CD4-positive, alpha-beta T cell treated with Interleukin-15 for 4 hours (primary cell): ENCODE measurements at places on chromosomes 1 and 21.

- no peak for DNase-seq
These were observed 20.6 kb upstream of the BACE2 start for GRCh38 chr21:41147096-41147978.

DNA sequence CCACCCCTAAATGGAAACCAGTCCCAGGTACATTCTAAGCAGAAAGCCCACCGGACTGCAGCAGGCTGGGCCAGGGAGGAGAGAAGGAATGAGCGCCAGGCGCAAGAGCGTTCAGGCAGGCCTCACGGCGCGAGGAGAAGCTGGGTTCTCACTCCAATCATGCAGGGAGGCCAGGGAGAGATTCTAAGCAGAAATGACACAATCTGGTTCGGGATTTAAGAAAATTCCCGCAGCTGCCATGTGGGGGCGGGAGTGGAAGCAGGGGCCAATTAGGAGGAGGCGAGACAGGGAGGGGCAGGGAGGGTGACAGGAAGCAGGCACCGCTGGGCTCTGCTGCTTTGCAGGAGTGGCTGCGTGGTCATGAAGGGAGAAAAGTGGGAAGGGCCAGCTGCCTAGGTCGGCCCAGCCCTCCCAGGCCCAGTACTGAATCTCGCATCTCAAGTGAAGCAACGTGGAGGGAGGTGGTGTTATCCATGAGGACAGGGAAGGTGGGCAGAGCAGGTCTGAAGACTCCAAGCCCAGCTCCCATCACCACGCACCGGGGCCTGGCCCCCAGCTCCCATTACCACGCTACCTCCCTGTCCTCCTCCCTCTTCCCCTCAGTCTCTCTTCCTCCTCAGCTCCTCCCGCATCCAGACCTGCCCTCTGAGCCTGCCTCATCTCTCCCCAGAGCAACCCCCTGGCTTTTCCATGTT, 11.8 kb downstream of the NPHP4 start:
- DNase-seq, result no peak

DNA sequence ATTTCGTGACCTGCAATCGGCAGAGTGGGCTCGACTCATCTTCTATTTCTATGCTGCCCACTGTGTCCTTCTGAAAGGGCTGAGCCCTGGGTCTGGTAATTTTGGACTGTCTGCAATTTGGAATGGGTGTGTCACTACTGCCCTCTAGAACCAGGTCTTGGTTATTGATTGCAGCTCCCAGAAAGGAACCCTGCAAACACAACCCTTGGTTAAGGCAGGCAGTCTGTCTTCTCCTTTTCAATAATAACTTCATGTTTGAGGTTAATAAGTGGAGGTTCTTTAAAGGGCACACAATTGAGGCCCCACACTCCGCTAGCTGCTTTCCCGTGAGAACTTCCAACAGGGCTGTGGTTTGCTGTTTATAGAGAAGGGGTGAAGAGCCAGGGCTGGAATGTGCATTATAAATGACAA, 79.9 kb upstream of the LYST start:
- peak; percentile 12 for DNase-seq

- DNase-seq, result no peak
These were observed 215.3 kb downstream of the BRINP2 start for GRCh38 chr1:177385760-177386698.

GRCh38 chr1:235883261-235883927, 16.7 kb upstream of the LYST start:
- no peak for DNase-seq

- DNase-seq, result no peak
These were observed 22.6 kb downstream of the TUFT1 start for GRCh38 chr1:151562661-151563060.

DNA sequence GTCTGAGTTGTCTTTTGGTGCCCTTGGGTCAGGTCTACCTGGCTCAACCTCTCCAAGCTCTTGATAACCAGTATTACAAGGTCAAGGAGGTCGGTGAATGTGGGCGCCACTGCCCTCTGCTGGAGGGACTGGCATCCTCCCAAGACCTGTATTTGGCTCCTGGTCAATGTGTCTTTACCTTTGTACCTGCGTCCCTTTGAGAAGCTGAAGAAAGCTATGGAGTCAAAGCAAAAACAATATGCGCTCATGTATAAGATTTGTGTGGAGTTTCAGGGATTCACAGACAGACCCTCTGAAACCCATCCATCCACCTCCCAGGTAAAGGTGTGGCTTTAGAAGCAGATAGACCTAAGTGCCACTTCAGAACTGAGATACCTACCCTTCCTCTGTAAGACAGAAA, 61.8 kb upstream of the NBL1 start:
- peak; percentile 80 for DNase-seq

- DNase-seq, result no peak
These were observed 15.3 kb downstream of the ENO1 start for GRCh38 chr1:8863138-8863537.

DNA sequence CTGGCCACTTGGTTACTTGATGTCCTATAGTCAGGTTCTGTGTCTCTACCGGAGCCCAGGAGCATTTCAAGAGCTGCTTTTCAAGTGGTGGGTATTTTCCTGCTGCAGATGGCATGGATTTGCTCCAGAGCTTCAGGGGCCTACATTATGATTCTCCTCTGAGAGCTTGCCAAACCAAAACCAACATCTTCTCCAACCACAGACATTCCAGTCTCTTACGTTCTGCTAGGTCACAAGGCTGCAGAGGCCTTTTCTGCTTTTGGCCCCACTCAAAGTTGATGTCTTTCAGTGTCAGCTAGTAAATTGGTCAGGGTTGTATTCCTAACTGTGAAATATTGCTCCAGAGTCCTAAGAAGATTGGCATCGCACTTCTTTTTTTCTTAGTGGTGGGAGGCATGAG, 14.7 kb upstream of the AQP10 start:
- DNase-seq, result no peak

DNA sequence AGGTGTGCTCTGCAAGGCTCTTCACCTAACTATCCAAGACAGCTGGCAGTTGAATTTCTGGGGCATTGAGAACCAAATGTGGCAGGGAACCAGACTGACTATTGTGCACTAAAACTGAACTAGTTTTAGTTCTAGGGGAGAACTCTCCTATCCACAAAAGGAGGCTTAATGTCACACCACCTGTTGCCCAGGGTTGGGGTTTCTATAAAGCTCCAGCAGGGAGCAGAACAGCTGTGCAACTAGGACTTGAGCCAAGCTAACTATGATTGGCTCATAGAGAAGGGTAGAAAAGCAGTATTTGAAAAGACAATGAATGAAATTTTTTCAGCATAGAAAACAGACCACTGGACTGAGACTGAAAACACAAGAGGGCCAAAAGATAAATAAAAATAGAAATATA, 53.3 kb upstream of the FGGY start:
- DNase-seq, result no peak

- DNase-seq, result no peak
These were observed 6.5 kb downstream of the RD3 start for GRCh38 chr1:211485480-211485857.

- DNase-seq, result no peak
These were observed 94.5 kb downstream of the ROR1 start for GRCh38 chr1:63868268-63868781.

GRCh38 chr1:109975718-109976117, 8.8 kb upstream of the AHCYL1 start:
- DNase-seq, result no peak

DNA sequence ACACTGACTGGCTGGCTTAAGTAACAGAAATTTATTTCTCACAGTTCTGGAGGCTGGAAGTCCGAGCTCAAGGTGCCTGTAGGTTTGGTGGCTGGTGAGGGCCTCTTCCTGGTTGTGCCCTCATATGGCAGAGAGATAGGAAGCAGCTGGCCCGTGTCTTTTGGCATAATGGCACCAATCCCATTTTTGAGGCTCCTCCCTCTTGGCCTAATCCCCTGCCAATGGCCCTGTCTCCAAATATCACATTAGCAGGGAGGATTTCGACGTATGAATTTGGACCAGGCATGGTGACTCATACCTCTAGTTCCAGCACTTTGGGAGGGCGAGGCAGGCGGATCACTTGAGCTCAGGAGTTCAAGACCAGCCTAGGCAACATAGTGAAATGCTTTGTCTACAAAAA, 37.4 kb downstream of the AGPAT3 start:
- DNase-seq, result no peak

DNA sequence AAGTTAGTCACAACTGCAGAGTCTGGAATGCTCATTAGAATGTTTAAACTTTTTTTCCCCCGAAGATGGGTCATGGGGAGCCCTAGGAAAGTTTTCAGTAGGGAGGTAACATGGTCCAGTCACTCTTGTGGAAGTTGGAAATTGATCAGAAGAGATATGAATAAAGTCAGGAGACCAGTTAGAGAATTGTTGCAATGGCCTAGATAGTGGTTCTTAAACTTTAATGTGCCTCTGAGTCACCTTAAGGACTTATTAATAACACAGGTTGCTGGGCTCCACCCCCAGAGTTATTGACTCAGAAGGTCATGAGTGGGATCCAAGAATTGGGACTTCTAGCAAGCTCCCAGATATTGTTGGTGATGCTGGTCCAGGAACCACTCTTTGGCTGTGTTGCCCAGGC, 3.2 kb upstream of the TFAP2E start:
- DNase-seq, result no peak

DNA sequence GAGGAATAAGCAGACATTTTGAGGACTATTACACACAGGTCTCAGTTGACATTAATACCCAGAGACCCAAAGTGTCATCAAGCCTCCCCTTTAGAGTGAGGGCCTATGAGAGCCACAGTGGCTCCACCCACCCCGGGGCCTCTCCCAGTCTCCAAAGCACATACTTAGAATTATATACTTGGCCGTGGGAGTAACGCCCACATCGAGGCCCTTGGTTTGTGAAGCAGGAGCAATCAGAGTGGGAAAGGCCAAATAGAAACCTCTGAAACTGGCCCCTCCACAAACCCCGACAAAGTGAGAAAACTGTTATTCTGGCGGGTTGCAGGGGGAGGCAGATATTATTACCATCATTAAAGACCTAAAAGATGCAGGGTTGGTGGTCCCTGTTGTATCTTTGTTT, 7.0 kb upstream of the DESI2 start:
- DNase-seq, result no peak

GRCh38 chr1:94339206-94339927, 78.8 kb upstream of the ABCD3 start:
- DNase-seq, result no peak

DNA sequence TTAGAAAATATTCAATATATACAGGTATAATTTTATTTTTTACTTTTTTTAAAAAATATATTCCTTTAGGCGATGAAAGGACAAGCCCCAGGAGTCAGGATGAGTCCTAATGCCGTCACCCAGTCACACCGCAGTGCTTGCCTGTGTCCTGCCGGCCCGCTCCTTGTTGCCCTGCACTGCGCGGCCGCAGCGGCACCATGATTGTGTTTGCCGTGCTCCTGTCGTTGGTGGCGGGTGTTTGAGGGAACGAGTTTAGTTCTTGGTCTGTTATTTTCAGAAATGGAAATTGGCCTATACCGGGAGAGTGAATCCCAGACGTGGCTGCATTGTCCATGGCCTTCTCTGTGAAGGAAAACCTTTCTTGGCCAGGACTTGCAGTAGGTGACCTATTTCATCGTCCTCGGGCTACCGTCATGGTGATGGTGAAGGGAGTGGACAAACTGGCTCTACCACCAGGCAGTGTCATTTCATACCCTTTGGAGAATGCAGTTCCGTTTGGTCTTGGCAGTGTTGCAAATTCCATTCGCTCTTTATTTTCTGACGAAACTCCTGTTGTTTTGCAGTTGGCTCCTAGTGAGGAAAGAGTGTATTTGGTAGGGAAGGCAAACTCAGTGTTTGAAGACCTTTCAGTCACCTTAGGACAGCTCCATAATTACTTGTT, 45.9 kb upstream of the CRB1 start:
- DNase-seq, result no peak

DNA sequence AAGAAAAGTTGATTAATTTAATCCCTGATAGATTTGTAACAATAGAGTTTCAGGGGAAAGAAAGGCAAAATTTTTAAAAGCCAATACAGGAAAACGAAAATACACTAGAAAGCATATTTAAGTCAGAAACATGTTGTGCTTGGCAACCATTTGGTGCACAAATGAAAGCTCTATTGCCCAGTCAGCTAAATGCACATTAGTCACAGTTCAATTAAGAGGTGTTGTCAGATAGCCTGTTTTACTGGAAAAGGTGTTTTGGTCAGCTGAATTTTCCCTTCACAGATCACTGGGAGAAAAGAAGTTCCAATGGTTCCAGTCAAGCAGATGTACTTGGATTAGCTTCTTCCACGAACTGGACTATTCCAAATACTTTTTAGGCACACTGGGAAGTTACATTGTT, 25.4 kb downstream of the RGS4 start:
- DNase-seq, result no peak

DNA sequence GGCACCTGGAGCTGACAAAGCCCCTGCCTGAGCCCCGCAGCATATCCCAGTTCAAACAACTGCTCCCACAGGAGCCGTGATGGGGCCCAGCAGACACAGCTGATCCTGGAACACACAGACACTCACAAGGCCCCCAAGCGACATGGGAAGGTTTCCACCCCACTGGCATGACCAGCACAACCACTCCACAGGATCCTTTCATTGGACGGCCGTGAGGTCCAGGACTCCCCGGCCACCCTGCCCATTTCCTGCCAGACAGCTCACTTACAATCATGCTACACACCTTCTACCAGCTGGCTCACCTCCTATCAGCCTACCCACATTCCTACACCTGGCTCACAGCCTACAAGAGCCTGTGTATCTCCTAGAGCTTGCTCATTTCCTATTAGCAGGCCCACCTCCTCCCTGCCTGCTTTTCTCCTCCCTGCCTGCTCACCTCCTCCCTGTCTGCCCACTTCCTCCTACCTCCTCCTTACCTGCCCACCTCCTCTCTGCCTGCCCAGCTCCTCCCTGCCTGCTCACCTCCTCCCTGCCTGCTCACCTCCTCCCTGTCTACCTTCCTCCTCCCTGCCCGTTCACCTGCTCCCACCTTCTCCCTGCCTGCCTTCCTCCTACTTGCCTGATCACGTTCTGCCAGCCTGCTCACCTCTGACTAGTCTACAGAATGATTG, 73.9 kb downstream of the MATN1 start:
- DNase-seq, result no peak

- no peak for DNase-seq
These were observed 66.4 kb downstream of the CHD5 start for GRCh38 chr1:6113745-6114144.

- DNase-seq, result peak; percentile 17
These were observed 9.6 kb downstream of the DUSP23 start for GRCh38 chr1:159790237-159790917.

- DNase-seq, result no peak
These were observed 6.2 kb downstream of the TMEM59 start for GRCh38 chr1:54046671-54047383.

- no peak for DNase-seq
These were observed at the start of gene SIM2 for GRCh38 chr21:36698981-36699545. TSS of gene SIM2 (plus strand) at chr21:36699115. CDS start at chr21:36699747, 632 bp downstream.

- no peak for DNase-seq
These were observed 205.0 kb downstream of the GPR52 start for GRCh38 chr1:174652569-174653280.

DNA sequence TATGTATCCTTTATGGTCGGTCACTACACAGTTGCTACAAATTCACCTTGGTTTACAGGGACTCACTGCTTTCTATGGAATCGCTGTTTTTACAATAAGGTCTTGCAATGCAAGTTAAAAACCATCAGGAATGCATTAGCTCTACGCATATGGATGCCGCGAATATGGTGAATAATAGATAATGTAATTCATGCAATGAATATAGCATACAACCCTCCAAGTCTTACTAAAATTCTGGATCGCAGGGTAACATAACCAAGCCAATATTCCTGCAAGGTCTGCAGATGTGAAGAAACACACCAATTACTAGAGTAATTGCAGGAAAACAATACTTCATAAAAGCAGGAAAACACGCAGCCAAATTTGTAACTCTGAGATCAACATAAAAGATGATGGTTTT, 75.6 kb upstream of the BACE2 start:
- no peak for DNase-seq

- DNase-seq, result no peak
These were observed 12.6 kb downstream of the PKP1 start for GRCh38 chr1:201295861-201296260.
